HepG2 (cell line): ENCODE measurements at places on chromosomes 5 and 9. TPM values are rescaled to one million over a fixed set of nuclear protein-coding genes. Genes with fewer than 3 reads are reported as not detected.

GRCh38 chr9:24832307-24832706, 286.6 kb upstream of the IZUMO3 start:
- DNase-seq: peak; percentile 3

DNA sequence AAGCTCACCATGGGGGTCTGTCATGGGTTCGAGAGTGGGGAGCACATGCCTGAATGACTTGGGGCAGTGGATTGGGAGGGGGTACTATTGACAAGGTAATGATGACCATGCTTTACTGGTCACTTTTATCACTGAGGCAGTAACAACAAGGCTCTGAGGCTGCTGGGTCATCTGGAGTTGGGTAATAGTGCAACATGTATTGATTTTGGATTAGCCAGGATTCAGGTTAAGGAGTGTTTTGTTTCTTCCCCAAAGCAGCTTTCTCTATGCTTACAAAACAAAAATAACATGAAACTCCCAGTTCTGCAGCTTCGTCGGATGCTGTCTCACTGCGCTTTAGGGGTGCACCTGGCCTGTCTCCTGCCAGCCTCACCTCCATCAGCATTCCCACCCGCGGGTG, 155.3 kb downstream of the GADD45G start:
- no peak for DNase-seq

DNA sequence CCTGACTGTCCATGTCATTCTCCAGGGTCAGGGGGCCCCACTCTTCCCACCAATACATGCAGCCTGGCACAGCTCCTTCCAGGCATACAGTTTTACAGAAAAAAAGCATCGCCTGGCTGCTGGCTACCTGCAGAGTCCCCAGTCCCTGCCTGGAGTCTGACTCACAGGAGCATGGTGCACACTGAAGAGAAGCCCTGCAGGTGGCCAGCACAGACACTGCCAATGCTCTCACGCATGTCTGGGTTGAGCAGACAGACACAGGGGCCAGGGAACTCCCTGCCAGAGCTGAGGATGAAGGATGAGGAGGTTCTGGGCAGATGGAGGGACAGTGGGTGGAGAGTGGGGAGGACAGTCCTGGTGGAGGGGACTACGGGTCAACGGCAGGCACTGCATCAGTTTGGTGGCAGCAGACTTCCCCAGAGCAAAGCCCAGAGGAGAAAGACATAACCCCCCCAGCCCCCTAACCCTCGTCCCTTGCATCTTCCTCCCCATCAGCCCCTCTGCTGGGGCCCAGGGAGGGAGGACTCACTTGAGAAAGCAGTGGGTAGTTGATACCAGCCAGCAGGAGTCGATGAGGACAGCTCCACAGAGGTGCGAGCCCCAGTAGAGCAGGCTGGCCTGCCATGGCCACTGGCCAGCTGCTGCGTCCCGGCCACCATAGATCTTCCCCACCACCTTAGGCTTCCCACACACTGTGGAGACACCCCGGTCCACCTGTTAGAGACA, 72.9 kb upstream of the SPTLC1 start:
- DNase-seq: no peak

GRCh38 chr5:147485046-147485445, 24.8 kb downstream of the DPYSL3 start:
- no peak for DNase-seq

The RAB3C gene
- not detected in 2 replicates for total RNA-seq
